ENCODE measurements at places on chromosomes 7 and 10.
A peak's percentile ranks its signal among the peaks of the same experiment; 100 is the strongest.

GRCh38 chr7:111242141-111242755 lies 151.3 kb downstream of the LRRN3 start:
- DNase-seq = no peak

GRCh38 chr10:38209332-38209731 lies 115.2 kb downstream of the ZNF37A start:
- DNase-seq = no peak

DNA sequence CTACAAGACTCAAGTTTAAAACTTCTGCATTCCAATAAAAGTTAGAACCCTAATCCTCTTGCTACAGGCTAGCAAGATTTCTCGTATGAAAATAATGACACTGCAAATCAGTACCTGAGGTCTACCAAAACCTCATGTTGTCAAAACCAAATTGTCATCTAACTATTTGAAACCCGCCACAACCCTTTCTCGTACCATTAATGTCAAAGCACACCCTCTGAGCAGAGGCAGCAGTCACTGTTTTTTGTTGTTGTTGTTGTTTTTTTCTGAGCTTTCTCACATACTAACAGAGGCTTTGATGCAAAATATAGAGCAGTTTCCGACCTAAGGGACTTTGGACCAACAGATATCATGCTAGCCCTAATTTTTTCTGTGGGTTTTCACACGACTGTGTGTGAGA lies 563.9 kb upstream of the C7orf33 start:
- no peak for DNase-seq

DNA sequence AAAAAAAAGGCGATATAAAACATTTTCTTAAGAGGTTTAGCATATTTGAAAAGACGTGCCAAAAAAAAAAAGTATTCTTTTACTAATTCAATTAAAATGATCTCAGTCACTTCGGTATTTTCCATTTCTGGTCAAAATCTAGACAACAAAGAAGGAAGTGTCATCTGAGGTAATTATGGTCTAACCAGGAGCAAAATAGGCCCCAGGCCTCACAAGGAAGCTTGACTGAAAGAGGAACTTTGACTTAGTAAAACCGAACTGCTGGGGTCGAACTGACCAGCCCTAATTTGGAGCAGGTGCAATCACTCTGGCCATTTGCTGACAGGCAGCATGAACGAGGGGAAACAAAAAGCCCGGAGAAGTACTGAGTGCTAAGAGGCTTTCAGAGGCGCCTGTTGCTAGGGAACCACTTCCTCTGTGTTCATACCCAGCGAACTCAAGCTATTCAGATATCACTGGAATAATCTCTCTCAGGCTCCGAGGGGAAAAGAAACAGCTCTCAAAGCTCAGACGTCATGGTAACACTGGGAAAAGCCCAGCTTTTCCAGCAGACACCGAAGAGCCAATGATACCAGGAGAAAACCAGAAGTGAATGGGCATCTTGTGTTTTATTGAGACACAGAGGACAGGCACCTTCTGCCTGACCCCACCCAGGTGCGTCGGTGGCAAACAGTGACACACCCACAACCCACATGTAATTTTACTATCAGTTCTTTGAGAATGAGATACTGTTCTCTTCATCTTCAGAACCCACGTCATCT lies 126.5 kb downstream of the FAM107B start:
- DNase-seq = peak; percentile 84

- no peak for DNase-seq
Observed at GRCh38 chr7:108252177-108252576, 122.0 kb upstream of the LAMB4 start.

GRCh38 chr7:91683823-91684222 lies 196.7 kb downstream of the MTERF1 start:
- no peak for DNase-seq

DNA sequence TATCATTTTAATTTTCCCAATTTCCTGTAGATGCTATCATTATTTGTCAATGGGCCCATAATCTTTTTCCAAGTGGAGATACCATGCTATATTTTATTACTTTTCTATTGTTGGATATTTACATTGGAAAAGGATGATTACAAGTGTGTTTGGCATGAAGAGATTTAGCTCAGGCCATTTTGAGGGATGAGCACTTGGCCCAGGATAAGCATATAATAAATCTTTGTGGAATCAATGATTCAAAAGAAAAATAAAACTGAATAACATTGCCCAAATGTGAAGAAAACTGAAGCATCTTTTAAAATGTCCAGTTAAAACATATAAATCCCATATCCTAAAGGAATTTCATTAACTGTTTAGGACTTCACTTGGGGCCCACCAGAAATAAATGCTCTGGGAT lies 260.9 kb upstream of the BMPER start:
- DNase-seq = no peak

GRCh38 chr10:29740981-29741545 lies 106.3 kb upstream of the SVIL start:
- no peak for DNase-seq

- no peak for DNase-seq
Observed at GRCh38 chr7:127066974-127067373, 185.8 kb downstream of the GRM8 start.

- DNase-seq = no peak
Observed at GRCh38 chr7:40859965-40860543, 725.2 kb downstream of the SUGCT start.

DNA sequence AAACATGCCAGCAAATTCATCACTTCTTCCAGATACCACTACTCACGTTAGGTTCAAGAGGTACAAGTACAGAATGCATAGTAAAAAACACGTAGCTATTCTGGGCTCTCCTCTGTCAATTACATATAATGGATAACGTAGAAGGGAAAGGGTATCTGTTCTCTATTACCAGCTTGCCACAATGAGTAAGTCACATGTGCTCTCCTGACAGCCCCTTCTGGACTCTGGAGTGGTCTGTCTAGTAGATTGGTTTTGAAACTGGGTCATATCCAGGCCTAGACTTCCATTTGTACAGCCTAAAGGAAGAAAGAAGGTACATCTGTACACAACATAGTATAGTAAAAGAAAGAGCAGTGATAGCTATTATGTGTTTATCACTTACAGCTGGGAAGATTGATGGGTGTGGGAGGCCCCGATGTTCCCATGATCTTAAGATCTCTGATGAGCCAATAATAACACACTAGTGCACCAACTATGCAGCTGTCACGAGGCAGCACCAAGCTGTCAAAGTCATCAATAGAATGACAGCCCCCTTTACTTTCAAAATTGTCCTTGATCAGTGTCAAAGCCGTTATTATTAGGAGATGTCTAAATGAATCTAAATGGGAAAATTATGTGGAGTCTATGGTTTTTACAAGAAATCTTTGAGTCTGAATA lies 161.9 kb upstream of the AGK start:
- DNase-seq = no peak

- no peak for DNase-seq
Observed at GRCh38 chr10:14952851-14953423, 959 bp downstream of the DCLRE1C start.

DNA sequence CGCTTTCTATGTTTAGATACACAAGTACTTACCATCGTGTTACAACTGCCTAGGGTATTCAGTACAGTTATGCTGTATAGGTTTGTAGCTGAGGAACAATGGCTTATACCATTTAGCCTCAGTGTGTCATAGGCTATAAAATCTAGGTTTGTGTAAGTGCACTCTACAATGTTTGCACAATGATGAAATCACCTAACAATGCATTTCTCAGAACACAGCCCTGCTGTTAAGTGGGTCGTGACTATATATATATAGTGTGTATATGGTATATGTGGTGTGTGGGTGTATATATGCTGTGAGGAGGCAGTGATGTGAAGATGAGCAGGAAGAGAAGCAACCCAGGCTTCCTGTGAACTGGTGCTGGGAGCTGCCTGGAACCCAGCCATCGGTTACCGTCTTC lies 65.6 kb upstream of the MKI67 start:
- DNase-seq = no peak

GRCh38 chr10:60878224-60878623 lies 65.8 kb downstream of the RHOBTB1 start:
- DNase-seq = no peak

DNA sequence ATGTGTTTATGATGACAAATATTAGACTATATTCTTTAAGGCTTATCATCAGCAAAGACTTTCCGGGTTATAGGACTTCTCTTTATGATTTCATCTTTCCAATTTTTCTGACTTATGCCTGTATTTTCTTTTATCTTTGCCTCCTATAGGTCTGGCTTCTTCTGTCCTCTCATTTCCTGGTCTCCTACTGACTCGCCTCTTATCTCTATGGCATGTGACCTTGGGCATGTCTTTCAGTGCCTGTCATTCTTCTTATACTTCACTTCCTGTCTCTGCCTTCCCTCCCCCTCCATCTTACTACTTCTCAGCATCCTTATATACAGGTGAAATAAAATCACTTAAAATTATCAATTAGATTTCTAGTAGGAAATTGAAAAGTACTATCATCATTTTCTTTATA lies 42.2 kb downstream of the PCDH15 start:
- DNase-seq = no peak

DNA sequence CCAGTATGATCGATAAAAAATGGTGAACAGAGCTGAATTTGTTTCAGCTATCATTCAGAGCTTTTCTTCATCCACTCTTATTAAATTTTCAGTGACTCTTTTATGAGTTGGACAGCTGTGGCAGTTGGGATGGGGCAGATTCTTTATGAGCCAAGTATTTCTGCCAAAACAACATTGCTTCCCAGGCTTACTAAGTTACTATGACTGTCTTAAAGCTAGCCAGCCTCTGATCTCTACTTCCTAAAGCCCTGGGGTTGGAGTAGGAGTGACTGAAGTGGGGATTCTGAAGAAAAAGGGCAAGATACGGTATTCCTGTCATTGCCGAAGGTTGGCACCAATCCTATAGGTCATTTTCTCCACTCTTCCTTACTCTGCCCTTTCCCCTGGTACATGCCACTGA lies 12.7 kb downstream of the RPP30 start:
- no peak for DNase-seq

- DNase-seq = no peak
Observed at GRCh38 chr7:151459726-151460473, 20.0 kb upstream of the CRYGN start.

DNA sequence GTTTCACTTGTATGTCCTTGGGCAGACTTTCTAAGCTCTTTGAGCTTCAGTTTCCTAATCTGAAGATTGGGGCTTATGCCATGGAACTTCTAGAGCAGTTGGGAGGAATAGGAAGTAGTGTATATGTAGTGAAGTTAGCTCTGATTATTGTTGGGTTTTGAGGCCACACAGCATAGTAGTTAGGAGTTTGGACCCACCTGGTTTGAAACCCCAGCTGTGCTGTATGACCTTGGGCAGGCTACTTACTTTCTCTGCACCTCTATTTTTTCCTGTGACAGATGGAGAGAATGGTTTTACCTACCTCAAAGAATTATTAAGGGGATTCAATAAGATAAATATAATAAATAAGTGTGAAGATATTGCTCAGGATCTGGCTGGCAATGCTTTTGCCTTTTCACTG lies 61.4 kb upstream of the ADRB1 start:
- no peak for DNase-seq

GRCh38 chr7:44097064-44097932 lies 6.8 kb upstream of the AEBP1 start:
- DNase-seq = peak; percentile 52

DNA sequence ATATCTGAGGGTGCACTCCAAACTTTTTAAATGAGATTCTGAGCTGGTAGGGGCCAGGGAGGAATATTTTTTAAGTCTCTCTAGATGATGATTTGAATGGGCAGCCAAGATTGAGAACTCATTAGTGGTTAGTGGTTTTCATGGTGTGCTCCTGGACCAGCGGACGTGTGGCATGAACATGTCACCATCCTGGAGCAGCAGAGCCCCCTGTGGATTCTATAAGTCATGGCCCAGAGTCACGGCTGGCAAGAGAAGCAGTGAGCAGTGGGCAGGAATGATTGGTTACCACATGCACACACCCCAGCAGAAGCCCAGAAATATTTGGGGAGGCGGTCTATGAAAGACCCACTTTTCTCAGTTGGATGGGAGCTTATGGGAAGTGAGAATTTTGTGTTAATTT lies 21.2 kb upstream of the UCN3 start:
- no peak for DNase-seq

DNA sequence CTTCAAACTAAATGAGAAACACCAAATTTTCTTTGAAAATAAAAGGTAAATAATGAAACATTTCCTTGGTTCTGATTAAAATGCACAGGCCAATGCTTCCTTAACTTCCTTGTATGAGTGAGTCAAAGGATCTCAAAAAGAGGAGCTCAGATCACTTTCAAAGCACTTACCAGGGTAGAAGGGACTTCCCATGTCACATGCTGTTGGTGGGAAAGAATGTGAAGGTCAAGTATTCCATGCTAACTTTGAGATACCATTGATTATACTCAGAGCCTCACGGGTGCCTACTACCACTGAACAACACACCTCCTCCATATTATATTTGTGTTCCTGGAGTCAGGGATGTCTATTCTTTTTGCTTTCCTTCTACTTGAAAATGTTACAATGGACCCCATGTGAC lies 233.5 kb upstream of the KIAA1217 start:
- DNase-seq = no peak

DNA sequence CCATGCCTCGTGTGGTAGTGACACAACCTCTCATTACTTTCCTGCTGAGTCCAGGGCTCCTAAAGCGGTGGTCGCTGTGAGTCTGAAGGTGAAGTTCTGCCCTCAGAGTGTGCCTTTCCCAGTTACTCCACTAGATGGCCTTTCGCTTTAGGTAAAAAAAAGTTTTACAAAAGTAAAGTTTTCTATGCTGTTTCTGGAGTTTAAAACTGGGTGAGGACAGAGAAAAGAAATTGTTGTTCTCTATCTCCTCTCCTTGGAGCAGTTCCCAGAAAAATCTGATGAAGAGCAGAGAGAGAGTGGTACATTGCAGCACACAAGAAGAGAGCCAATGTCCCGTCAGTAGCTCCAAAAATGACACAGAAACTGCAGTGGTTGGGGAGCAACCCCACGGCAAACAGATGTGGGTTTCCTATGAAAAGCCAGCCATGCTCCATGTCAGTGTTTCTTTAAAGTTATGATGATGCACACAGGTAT lies 257.1 kb downstream of the GLI3 start:
- DNase-seq = no peak

- DNase-seq = no peak
Observed at GRCh38 chr10:24468281-24468751, 255.4 kb downstream of the ARHGAP21 start.

- DNase-seq = no peak
Observed at GRCh38 chr7:107446988-107447387, 22.9 kb upstream of the GPR22 start.
